ENCODE measurements at places on chromosomes 12 and 14.

- no peak for DNase-seq
Observed at GRCh38 chr12:27025116-27025515, 2.8 kb downstream of the MED21 start.

- peak; percentile 80 for DNase-seq
Observed at GRCh38 chr12:103742349-103742932, 98.6 kb downstream of the NT5DC3 start.

DNA sequence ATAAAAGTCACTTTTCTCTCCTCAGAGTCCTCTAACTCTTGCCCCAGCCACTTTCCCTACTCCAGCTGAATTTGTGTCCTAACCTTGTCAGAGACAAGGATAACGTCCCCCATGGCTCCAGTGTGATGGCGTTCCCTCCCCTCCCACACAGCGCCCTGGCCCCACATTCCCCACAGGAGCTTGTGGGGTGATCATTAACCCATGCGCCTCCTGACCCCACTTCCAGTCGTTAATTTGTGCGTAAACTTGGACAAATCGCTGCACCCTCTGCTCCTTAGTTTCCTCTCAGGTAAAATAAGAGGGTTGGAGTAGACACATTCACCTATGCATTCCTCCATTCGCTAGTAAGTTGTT is 22.9 kb upstream of the BCDIN3D start:
- DNase-seq: no peak

DNA sequence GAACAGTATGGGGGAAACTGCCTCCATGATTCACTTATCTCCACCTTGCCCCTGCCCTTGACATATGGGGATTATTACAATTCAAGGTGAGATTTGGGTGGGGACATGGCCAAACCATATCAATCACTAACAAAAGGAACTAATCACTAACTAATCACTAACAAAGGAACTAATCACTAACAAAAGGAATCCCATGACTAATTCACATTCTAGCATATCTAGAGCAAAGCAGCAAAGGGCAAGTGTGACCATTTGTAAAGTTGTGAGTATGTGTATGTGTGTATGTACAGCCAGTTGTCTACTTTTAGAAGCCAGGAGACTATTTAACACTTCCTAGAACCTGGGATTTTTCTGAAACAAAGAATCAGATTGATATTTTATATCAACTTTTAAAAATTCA is 30.9 kb upstream of the PCED1B start:
- DNase-seq: no peak

DNA sequence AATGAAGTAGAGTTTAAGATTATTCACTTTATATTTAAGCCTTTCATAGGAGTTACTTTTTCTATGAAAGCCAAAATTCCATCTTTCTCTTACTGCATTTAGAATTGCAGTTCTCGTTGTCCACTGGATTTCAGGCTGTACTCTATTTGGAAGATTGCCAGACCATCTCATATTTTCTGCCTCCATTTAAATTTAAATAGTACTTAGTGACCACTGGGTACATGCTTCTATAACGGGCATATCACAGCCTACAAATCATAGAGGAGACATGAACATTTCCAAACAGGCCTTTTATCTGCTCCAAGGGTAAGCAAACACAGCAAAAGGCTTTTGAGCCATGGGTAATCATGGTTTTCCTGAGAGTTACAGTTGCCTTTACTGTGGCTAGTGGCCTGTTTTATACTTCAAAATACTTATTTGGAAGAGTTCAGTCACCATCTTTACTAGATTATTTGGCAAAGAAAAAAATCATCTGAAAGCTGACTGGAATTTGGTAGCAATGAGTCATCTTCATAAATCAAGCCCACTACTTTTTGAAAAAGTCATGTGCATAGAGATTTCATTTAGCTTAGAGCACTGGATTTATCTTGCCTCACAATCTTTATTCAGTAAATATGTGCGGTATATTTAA is 15.7 kb downstream of the ANO6 start:
- DNase-seq: no peak

Measured in G401 (cell line).